ENCODE measurements at places on chromosomes 12 and 14.

DNA sequence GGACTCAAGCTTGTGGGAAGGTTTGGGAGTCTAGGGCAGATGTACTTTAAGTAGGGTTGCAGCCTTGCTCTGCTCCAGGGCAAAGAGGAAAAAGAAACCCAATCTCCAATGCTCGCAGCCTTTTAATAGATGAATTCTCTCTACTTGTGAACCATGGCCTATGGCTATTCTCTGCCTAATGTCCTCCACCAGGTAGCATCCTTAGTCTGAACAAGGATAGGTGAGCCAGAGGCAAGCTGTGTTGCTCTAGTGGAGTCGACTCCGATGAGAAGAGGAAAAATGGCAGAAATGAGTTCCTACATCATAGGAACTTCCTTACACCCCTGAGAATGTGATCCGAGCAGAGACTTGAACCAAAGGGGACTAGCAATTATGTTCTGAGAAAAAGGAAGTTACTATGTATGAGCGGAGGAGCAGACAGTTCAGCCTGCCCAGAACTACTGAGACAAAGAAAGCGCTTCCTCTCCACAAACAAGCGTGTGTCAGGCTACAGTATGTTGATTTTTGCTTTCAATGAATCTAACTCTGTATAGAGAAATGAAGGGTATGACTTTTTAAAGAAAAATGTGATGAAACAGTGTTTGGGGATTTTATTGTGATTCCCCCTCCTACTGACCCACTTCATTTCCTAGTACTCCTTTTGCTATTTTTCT, 153.6 kb upstream of the ARID2 start:
- no peak for DNase-seq

DNA sequence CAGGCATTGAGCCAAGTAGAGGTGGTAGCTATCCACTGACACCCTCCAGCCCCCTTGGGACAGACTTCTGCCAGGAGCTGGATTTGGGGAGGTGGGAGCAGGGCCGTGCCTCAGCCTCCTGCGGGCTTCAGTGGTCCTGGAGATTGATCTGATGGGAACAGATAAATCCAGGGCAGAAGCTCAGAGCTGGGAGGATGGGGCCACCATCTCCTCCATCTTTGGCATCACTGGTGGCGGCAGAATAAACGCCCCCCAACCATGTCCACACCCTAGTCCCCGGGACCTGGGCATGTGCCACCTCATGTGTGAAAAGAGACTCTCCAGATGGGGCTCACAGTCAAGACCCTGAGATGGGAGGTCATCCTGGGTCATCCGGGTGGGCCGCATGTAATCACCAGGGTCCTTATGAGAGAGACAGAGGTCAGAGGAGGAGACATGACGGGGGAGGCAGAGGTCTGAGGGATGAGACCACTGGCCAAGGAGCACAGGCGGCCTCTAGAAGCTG, 209.6 kb upstream of the RTL1 start:
- no peak for DNase-seq

DNA sequence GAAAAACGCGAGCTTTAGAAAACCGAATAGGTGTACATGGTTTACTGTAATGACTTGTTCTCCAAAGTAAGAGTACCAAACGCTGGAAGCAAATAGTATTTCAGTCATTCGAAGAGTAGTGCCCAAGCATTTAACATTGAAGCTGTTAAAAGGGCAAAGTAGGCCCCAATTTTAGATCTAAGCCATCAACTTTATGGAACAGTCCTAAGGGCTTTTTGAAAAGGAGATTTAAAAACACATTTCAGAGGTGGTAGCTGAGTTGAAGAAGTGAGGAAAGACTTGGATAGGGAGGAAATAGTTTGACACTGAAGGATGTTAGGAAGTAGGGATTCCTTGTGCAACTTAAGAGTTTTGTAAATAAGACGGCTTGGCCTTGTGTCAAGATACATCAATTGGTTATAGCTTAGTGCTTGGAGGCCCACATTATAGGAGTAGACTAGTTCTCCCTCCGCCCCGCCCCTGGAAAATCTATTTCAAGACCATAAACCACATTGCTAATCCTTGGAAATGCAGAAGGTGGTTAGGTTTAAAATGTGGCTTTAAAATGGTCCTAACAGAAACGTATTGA, 783 bp upstream of the TUBA1B start:
- peak; percentile 27 for DNase-seq

DNA sequence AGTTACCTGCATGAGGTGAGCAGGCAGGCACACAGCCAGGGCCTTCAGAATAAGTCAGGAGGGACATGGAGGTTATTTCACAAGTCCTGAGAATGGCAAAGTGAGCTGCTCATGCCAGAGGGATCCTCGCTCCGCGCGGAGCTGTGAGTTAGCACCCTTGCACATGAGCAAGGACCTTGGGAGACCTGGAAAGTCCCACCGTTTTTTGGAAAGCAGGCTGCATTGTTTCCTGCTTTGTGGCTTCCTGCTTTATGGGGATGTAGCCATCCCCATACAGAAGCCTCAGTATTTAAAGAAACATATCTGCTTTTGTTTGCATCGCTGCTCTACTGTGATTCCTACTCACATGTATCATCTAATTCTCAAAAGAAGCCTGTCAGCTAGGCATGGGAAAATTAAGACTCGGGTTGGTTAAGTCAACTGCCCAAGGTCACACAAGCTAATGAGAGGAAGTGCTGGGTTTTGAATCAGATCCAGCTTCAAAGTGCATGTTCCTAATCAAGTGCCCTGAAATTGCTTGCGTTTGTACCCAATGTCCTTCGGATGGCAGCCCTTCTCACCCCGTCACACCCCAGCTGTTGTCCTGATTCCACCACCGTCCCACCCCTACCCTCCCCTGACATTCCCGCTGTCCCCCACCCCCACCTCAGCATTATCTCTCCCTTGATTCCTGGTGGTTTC, 106.2 kb downstream of the CRACR2A start:
- DNase-seq = no peak

GRCh38 chr12:51413791-51414190, 10.8 kb upstream of the SLC4A8 start:
- no peak for DNase-seq

GRCh38 chr14:71238835-71239234, 331.6 kb downstream of the PCNX1 start:
- DNase-seq = no peak
